A172 (cell line): ENCODE measurements at places on chromosomes 11 and 22. TPM values are rescaled to one million over a fixed set of nuclear protein-coding genes. Genes with fewer than 3 reads are reported as not detected.

DNA sequence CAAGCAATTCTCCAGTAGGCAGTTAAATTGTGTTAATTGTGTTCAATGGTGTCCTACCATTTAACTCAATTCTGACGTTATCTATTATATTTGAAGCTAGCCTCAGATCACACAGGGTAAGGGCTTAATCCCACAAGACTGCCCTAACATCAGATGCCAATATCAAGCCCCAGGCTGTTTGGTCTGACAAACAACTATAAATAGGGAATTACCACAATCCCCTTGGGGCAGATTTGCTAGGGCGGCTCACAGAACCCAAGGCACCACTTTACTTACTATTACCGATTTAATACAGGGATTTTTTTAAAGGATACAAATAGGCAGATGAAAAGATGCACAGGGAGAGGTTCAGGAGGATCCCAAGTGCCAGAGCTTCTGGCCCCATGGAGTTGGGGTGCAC, 678.4 kb downstream of the OPCML start:
- no peak for DNase-seq

DNA sequence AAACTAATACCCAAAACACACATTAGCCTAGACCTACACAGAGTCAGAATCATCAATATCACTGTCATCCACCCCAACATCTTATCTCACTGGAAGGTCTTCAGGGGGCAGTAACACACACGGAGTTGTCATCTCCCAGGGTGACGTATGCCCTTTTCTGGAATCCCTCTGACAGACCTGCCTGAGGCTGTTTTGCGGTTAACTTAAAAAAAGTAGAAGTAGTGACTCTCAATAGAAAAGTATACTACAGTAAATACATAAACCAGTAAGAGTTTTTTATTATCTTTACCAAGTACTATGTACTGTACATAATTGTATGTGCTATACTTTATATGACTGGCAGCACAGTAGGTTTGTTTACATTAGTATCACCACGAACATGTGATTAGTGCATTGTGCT, 80.5 kb downstream of the PGR start:
- DNase-seq, result peak; percentile 11

DNA sequence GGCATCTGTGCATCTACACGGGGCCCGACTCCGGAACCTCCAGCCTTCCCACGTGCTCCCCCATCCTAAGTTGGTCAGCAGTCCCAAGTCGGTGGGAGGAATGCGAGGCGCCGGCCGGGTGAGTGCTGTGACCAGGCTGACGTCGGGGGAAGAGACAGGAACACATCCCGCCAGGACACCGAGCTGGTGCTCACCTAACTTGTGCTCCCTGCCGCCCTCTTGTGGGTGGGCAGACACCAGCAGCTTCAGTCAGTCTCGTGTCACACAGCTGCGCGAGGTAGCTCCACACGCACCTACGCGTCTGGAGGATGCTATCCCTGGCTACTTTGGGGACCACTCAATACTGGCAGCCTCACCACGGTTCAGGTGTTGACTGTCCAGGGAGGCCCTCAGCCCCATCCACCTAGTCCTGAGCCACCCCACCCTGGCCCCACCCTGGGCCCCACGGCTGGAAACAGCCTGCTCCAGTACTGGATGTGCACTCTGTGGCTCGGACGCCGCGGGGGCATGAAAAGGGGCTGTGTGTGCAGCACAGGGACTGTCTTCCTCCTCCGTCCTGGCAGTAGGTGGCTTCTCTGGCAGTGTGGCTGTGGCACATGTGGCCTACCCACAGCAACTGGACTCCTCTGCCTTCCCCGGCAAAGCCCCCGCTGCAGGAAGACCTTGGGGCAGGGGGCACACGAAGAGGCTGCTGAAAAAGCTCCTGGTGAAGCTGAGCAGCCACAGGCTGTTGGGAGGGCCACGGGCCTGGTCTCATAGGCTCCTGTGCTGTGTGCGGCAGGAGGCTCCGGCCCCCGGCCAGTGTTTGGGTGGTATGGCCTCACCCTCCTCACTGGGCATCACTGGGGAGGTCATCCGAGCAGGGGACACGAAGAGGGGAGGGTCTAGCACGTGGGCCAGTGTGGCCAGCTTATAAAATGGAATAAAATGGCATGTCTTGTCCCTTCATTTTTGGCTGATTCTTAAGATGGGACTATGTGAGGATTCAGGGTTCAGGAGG, 11.2 kb upstream of the BID start:
- DNase-seq, result no peak

DNA sequence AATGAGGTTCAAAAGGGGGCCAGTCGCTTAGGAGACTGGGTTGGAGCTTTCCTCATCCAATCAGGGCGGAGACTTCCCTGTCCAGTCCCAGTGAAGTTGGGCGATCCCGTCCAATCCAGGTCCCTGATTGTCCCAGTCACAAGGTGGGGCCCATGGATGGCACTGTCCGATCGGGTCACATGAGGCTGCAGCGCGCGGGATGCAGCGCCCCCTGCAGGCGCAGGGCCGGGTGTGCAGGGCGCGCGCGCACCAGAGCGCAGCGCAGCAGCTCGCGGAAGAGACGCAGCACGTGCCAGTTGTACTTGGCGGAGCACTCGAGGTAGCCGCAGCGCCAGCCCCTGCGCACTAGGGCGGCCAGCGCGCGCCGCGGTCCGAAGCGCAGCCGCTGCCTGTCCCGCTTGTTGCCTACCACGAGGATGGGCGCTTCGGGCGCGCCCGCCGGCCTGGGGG, 2.3 kb downstream of the RASL10A start:
- DNase-seq, result no peak

DNA sequence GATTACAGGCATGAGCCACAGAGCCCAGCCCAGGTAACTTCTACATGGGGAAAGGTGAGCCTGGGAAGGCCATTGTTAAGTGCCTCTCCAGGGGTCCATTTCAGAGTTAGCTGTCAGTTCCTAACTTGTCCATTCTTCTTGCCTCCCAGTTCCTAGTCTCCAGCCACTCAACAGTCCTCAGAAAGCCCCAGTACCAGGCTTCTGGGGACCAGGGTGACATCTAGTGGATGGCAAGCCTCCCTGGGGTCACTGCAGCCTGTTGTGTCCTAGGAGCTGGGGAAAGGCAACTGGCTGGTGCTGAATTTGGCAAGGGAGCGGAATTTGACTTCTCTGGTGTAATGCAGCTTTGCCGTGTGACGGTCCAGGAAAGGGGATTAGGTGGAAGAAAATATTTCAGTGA, 2.1 kb downstream of the LGALS12 start:
- peak; percentile 23 for DNase-seq

GRCh38 chr22:22605074-22605404, 39.4 kb upstream of the GGTLC2 start:
- no peak for DNase-seq

- no peak for DNase-seq
Measured at GRCh38 chr11:69941546-69942332, 122.5 kb upstream of the FGF3 start.

- no peak for DNase-seq
Measured at GRCh38 chr11:130418756-130419155, 9.7 kb downstream of the ADAMTS8 start.

- peak; percentile 50 for DNase-seq
Measured at GRCh38 chr11:7098235-7098832, 9.5 kb downstream of the RBMXL2 start.

DNA sequence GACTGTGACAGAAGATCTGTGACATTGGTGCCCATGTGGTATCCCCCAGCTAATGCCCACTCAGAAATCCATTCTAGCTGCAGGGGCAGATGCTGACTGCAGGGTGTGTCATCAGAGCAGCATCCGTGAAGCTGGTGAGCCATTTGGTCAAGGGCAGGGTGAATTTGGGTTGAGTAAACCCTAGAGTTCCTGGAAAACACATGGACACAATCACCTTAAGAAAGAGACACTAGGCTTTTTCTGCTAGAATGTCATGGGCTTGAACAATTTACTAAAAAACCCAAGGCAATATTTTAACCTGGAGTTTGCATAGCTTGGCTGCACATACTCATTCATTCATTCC, 100.0 kb downstream of the ADAMTS15 start:
- no peak for DNase-seq

GRCh38 chr11:15688351-15688792, 573.6 kb downstream of the INSC start:
- DNase-seq, result no peak

DNA sequence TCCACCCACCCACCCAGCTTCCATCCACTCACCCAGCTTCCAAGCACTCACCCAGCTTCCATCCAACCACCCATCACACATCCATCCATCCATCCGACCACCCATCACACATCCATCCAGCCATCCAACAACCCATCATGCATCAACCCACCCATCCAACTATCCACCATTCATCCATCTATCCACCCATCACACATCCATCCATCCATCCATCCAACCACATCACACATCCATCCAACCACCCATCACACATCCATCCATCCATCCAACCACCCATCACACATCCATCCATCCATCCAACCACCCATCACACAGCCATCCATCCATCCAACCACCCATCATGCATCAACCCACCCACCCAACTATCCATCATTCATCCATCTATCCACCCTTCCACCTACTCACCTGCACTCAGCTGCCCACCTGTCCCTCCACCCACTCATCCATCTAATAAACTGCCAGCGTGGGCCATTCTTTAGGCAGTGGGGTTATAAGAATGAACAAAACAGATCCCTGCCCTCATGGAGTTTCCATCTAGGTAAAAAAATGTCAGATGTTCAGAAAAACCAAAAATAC, 88.2 kb downstream of the CELSR1 start:
- no peak for DNase-seq

GRCh38 chr11:61890529-61891330, 615 bp downstream of the FADS3 start:
- DNase-seq, result peak; percentile 80

DNA sequence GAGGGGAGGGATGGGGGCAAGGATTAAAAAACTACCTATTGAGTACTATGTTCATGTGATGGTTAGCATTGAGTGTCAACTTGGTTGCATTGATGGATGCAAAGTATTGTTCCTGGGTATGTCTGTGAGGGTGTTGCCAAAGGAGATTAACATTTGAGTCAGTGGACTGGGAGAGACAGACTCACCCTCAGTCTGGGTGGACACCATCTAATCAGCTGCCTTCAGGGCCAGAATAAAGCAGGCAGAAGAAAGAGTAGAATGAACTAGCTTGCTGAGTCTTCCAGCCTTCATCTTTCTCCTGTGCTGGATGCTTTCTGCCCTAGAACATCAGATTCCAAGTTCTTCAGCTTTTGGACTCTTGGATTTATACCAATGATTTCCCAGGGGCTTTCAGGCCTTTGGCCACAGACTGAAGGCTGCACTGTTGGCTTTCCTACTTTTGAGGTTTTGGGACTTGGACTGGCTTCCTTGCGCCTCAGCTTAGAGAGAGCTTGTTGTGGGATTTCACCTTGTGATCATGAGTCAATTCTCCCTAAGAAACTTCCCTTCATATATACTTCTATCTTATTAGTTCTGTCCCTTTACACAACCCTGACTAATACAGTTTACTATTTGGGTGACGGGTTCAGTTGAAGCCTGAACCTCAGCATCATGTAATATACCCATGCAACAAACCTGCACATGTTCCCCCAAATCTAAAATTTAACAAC, 70.2 kb downstream of the MTNR1B start:
- DNase-seq, result no peak

DNA sequence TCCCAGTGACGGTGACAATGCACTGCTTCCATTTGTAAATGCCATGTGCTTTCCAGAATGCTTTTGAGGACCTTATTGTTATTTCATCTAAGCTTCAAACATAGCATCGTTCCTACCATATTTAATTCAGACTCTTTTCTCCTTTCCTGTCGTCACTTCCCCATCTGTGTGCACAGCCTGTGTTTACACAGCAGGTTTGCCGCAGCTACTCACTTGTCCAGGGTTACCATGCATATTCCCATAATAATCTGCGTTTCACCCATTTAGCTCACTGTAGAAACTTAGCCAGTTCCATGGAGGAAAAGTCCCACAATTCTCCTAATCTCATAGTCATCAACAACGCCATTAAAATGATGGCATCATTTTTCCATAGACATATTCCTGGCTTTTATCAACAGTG, 48.0 kb downstream of the FLI1 start:
- DNase-seq, result no peak

RASSF10 gene
- total RNA-seq, result not detected in 2 replicates

MOGAT2 gene
- total RNA-seq, result 0.07 TPM in 1 of 2 replicates, not detected in the other

TNNT3 gene
- total RNA-seq, result 0.46 TPM in 1 of 2 replicates, not detected in the other

GSTT2B gene
- total RNA-seq, result 6.3 and 7.5 TPM in 2 replicates

CHRDL2 gene
- not detected in 2 replicates for total RNA-seq

PGA4 gene
- total RNA-seq, result 2.2 TPM in 1 of 2 replicates, not detected in the other

IL10RA gene
- total RNA-seq, result 0.12 TPM in 1 of 2 replicates, not detected in the other

FAM83F gene
- not detected in 2 replicates for total RNA-seq

SHANK2 gene
- 0.02 TPM in 2 replicates for total RNA-seq

OR51B4 gene
- total RNA-seq, result 11.3 and 12.8 TPM in 2 replicates

ABTB2 gene
- total RNA-seq, result 0.72 and 0.93 TPM in 2 replicates

FAT3 gene
- 0.34 and 0.41 TPM in 2 replicates for total RNA-seq

PNPLA3 gene
- total RNA-seq, result 0.96 and 2.0 TPM in 2 replicates

AMOTL1 gene
- 10.8 and 12.2 TPM in 2 replicates for total RNA-seq
